ENCODE measurements at places on chromosomes 6 and 20.

- DNase-seq, result no peak
These were observed 7.7 kb upstream of the SEC63 start for GRCh38 chr6:107965746-107966145.

GRCh38 chr6:2763345-2763841, 1.8 kb upstream of the WRNIP1 start:
- DNase-seq, result no peak

DNA sequence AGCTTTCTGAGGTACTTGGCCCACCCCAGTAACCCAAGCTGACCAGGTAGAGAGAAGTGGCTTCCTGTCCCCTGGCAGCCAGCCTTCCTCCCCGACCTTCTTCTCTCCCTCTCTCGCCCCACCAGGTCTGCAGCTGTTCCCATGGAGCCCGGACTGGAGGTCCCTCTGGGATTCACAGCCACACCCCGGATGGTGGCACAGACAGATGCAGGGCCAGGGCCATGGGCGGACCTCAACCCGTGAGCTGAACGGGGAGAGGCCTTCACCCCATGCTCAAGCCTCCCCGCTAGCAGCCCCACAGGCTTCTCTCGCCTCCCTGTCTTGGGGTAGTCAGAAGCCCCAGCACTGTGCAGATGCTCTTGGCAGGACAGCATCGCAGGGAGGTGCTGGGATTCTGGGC, 41.3 kb downstream of the CPXM1 start:
- DNase-seq, result no peak

DNA sequence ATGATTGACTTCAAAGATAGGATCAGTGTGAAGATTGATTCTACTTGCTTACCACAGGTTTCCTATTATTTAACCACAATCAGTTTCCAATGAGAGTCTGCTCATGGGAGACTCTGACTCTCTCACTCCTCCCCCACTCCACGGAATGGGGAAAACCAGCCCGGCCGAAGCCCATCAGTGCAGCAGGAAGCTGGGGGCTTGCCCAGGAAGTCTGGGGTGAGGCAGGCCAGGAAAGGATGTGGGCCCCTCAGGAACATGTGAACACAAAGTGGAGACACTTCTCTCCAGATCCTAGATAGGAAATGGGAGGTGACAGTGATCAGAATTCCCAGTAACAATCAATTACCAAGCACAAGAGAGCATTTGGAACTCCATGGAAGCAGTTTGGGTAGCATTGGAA, 144.2 kb downstream of the TTLL2 start:
- DNase-seq, result no peak

DNA sequence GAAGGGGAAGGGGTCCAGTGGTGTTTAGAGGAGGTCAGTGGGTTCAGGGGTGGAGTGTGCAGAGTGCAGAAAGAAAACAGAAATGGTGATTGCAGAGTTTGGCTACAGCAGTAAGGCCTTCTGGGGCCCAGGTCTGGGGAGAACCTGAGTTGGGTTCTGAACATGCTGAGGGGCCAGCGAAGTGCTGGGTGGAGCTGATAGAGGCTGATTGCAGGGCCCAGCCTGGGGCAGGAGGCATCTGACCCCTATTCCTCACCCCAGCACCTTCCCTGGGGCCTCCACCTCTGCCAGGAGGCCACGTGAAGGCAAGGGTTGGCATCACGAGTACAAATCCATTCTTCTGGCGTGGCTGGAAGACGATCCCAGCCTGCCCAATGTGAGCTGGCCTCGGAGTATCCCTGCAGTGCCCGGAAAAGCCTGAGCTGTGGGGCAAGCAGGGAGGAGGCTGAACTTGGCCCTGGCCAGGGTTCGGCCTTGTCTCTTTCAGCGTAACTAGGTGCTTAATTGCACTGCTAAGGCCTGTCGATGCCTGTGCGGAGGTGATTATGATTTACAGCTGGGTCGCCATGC, 35.3 kb downstream of the VSTM2L start:
- no peak for DNase-seq

- DNase-seq, result no peak
These were observed 17.8 kb downstream of the ACTR5 start for GRCh38 chr20:38766071-38766470.

GRCh38 chr6:84560436-84561390, 203.7 kb downstream of the TBX18 start:
- no peak for DNase-seq

DNA sequence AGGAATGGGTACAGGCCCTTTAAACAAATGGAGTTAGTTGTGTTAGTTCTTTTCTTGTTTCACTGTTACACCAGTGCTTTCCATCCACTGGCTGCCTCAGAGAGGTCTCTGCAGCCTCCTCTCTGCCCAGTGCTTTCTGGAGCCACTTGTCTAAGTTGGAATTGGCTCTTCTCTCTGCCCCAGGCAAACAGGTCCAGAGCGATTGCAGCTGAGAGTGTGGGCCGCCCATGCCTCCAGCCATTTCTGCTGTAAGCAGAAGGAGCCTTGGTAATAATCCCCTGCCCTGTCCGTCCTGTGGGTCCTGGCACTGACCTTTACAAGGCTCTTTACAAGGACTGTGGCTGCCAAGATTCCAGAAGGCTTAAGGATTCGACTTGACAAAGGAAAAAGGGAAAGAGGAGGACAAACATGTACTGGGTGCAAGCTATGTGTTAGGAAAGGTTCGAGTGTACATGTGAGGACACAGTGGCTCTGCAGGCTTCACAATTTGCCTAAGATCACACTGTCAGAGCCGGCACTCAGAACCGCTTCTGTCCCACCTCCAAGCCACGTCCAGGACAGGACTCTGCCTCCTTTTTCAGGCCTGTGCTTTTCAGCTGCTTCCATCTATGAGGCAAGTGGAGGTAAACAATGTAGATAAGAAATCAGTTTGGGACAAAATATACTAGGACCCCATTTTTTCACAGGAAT, 88.5 kb downstream of the POPDC3 start:
- DNase-seq, result no peak

DNA sequence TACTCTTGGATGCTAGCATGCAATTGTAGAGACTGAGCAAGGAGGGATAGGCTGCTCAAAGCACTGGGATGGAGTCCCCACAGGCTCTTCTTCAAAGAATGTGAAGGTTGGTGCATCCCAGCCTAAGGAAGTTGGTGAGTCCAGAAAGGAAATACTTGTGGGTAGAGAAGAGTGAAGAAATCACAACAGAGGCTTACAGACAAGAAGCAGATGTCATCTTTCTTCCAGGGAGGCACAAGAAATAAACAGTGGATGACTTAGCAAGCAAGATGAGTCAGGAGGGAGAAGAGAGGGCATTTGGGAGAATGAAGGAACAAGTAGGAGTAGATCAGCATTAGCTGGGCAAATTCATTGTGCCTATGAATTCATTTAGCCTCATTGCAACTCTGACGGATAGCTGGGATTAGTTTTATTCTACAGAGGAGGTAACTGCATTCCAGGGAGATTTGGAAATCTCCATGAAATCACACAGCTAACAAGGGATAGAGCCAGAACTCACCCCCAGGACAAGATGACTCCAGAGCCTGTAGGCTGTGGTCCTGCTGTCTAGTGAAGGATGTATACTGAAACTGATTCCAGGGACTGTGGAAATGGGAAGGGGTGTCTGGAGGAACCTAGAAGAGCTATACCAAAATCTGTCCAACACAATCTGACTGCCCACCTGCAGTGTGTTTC, 125.8 kb upstream of the SPTLC3 start:
- no peak for DNase-seq

GRCh38 chr20:38278131-38278530, 17.6 kb upstream of the KIAA1755 start:
- no peak for DNase-seq

DNA sequence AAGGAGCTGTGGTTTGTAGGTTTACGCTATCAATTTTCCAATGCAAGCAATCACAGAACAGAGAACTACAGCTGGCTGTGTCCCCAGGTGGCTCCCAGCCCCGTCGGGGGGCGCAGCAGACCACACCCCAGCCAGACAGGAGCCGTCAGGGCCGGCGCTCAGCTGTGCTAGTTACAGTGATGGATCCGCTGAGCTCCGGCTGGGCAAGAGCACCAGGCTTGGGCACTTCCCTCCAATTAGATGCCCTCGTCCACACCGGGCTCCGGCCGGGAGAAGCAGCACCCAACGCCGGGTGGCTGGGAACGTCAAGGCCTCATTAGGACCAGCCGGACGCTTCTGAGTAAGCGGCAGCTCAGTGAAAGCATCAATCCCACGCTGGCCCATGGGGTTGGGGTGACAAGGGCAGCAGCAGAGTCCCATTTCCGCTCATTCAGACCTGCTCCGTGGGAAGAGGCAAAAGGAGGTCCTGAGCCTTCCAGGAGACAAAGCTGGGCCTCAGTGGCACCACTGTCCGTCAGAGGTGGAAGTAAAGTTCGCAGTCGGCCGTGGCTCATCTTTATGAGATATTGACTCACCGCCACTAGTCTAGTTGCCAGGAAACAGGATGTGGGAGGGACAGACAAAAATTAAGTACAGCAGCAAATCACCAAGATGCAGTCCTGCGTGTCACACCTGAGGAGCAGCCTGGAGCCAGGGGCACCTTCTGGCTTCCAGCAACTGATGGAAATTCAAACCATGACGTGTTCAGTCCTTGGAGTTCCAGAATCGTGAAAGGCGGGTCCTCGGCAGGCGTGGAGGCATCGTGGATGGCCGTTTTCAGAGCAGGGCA, 164.1 kb downstream of the TAF4 start:
- DNase-seq, result no peak

DNA sequence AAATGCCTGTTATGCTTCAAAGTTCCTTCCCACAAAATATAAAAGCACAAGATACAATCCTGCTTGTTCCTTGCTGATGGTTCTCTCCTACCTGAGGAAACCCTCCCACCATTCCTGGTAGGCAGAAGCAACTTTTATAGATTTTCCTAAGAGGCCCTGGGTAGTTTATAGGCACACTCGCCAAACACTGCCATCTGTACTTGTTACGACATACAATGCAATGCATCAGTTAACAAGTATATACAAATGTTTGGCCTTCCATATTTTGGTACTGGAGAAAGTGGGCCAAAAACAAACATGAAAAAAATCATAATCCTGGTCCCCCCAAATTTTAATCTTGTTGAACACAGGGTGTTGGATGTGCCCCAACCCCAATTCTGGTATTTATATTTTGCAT, 16.6 kb downstream of the MCM9 start:
- no peak for DNase-seq

- no peak for DNase-seq
These were observed 208.3 kb downstream of the ZFAND3 start for GRCh38 chr6:38027685-38028373.

- DNase-seq, result no peak
These were observed 651.0 kb downstream of the CD109 start for GRCh38 chr6:74346936-74347535.

- no peak for DNase-seq
These were observed 43.8 kb upstream of the SYNDIG1 start for GRCh38 chr20:24425523-24426135.

GRCh38 chr20:19897891-19898290, 119.3 kb upstream of the NAA20 start:
- DNase-seq, result no peak

DNA sequence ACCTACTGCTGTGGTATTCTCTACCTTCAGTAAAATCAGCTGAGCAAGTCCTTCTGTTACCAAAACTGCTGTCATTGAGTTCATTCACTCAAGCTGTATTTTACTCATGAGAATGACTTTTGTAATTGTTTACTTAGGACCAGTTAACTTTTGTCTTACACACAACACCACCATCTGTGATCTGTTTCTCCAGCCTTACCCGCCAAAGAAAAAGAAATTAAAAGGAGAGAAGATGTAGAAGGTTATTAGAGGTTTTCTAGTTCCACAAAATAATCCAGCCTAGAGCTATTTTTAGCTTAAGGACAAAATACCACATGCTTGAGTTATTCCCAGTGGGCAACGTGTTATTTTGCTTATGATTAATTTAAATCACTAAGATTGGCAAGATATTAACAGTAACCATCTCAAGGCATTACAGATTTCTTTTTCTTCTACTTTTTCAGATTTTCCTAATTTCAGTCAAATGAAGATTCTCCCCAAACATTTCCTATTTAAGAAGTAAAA, 38.2 kb downstream of the FAM8A1 start:
- no peak for DNase-seq

- DNase-seq, result no peak
These were observed 19.2 kb upstream of the MRPS18A start for GRCh38 chr6:43706788-43707187.

DNA sequence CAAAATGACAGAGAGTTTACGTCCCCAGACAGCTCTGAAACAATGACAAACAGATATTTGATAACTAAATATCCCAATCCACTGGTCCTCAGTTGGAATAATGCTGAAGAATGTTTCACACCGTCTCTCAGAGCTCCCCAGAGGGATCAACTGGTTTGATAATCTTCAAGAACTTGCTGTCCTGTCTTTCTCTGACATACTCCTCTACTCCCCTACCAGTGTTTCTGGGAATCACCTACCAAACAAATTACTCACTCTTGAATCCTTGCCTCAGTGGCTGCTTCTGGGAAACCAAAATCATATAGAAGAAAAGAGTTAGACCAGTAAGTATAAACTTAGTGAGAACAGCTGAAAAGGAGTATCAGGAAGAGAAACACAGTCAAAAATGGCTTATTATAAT, 469.7 kb upstream of the JAG1 start:
- DNase-seq, result no peak

- peak; percentile 67 for DNase-seq
These were observed 535 bp upstream of the DNAAF9 start for GRCh38 chr20:3407771-3408637.

GRCh38 chr20:5920581-5920980, 29.8 kb downstream of the TRMT6 start:
- DNase-seq, result no peak

DNA sequence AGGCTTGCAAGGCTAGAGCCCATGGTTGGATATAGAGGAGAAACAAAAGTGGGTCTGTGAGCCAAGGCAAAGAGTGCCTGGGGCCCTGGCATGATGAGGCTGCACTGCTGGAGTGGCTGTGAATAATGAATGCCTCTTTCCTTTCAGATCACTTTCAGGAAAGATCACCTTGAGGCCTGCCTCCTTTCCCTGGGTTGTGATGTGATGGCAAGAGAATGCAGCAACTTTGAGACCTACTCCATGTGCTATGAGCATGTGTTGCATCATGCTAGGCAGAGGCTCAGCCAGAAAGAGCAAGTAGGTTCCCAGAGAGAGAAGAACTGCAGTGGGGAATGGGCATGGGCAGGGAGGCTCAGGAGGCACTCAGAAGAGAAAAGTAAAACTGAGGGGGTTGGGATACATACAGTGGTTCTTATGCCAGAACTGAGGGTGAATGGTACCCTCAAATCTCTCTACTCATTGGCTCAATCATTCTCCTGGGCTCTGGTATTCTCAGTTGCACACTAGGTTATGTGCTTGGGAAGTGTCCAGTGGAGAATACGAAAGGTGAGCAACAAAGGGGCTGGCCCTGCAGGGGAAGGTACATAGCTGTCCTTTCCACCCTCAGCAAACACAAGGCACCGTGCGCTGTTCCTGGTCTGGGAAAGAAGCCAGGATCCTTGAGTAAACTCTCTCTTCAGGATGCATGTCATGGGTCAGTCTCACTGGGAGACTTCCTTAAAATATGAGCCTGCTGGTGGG, 45.9 kb downstream of the CD164 start:
- DNase-seq, result no peak

- DNase-seq, result no peak
These were observed 44.7 kb downstream of the RGS17 start for GRCh38 chr6:153086225-153086990.

DNA sequence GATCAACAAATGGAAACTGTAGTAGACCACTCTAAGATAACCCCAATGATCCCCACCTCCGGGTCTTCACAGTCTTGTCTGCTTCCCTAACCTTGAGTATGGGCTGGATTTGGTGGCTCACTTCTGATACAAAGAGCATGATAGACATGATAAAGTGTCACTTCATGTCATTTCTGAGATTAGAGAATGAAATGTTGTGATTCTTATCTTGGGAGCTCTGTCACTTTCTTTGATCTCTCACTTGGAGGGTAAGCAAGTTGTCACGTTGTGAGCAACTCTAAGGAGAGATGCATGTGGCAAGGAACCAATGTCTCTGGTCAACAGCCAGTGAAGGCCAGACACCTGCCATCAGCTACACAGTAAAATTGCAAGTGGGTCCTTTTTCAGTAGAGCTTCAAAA, 3.0 kb upstream of the GLO1 start:
- DNase-seq, result no peak

All from activated naive CD4-positive, alpha-beta T cell treated with anti-CD3 and anti-CD28 coated beads, Interleukin-2, amount 50 U/mL, for 72 hours (primary cell).